Fibroblast of skin of right quadriceps (primary cell): ENCODE measurements at places on chromosomes 2 and 18.

- DNase-seq = no peak
Observed at GRCh38 chr2:68861330-68861729, 9.9 kb downstream of the BMP10 start.

DNA sequence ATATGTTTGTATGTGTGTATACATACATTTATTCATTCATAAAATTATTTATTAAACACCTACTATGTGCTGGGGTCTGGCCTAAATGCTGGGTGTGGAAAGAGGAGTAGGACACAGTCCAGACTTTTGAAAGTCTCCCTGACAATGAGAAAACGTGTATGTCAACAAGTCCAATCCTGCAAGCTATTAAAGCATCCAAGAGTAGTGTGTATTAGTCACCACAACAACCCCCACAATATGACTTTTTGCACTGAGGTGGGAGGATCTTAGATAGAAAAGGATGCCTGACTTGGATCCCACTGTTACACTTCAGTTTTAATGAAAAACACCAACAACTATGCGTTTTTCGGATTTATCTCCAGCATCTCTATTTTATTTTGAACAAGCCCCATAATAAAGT is 446.4 kb downstream of the EPHA4 start:
- no peak for DNase-seq

- peak; percentile 70 for DNase-seq
Observed at GRCh38 chr2:165114346-165114939, 89.4 kb downstream of the SCN3A start.

- DNase-seq = no peak
Observed at GRCh38 chr2:16012626-16013358, 72.4 kb downstream of the MYCN start.

GRCh38 chr2:149422991-149423338 is 92.6 kb downstream of the LYPD6 start:
- no peak for DNase-seq

DNA sequence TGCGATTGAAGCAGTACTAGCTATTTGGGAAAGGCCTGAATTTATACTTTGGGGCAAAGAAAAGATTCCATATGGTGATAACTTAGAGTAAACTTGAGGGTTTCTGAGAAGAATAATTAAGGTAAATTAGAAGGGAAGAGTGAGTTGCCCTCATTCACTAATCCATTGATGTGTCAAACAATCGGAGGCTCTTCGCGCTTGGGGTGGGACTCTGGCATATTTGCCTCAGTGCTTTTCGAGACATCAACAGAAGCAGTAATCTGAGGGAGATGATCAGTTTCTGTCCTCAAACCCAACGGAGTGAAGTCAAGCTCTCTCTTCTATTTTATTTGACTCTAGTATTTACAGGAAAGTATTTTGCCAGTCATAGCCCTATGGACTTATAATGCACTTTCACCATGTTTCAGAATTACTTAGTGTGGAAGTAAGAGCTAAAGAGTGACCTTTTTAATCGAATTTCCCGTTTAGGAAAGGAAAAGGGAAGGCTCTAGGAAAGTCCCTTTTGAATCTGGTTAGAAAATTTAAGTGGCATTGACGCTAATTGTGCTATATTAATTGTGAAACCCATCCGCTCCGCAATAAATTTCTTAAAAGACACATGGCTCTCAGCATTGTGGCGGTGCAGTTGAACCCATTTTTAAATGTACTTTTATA is 1.3 kb downstream of the RAB10 start:
- no peak for DNase-seq

DNA sequence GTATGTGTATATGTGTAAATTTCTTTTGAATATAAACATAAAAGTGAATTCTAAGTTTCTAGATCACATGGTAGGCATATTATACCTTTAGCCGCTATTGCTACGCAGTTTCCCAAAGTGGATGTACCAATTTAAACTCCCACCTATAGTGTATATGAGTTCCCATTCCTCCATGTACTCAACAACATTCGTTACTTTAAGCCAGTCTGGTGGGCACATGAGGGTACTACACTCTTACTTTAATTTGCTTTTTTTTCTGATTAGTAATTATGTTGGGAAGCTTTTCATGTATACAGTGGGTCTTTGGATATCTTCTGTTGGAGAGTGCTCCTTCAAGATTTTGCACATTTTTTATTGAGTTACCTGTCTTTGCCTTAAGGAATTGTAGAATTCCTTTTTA is 683.8 kb downstream of the ERBB4 start:
- no peak for DNase-seq

DNA sequence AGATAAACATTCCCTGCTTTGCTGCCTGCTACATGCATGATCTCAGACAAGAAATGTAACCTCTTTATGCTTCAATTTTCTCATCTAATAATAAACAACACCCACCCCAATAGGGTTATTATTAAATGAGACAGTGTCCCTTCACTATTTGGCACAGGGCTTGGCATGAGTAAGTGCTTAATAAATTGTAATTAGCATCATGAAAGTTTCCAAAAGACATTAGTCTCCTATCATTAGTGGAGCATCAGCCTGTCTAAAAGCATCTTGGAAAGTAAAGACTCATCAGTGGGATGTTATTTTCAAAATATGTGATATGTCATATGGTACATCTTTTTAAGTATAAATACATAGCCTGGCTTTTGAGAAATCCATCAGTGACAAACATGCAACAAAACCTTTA is 275.0 kb downstream of the ZEB2 start:
- DNase-seq = no peak

GRCh38 chr2:199806179-199806578 is 44.8 kb downstream of the FTCDNL1 start:
- DNase-seq = no peak

DNA sequence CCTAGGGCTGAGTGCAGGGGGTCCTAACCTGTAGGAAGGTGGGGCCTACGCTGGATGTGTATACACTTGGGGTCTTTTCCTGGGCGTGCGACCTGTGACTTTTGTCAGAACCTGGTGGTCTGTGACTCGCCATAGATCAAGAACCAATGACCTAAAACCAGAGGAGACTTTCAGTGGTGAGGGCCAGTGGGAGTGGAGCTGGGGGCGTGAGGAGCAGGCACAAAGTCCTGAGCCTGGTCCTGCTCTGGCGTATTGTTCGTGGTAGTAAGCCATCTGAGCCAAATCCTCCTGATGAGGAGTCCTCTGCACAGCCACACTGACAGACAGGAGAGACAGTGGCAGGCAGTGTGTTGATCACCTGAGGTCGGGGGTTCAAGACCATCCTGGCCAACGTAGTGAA is 8.9 kb downstream of the INPP4A start:
- no peak for DNase-seq

GRCh38 chr2:16725549-16725948 is 59.9 kb upstream of the CYRIA start:
- DNase-seq = no peak

DNA sequence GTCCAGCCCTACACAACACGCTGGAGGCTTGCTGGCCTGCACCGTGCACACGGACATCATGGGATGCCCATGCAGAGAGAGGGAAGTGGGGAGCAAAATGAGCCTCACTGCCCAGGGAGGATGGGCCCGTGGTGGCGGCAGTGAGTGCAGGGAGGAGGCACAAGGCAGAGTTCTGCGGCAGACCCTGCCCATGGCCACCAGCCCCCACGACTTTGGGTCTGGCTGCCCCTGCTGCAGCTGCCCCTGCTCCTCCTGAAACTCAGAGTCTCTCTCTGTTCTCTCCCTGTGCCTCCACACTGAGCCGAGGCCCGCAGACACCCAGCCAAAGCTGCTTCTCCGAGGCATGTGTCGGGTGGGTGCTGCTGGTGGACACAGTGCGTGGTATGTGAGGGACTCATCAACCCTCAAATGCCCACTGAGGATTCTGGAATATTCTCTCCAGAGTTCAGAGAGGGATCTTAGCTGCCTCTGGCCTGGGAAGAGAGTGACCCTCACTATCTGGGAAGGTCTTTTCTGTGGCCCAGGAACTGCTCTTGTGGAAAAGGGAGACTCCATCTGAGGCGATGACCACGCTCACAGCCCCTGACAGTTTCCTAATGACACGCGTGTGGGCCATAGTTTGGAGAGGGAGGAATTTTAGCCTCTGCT is 45.1 kb upstream of the HPCAL1 start:
- DNase-seq = no peak

DNA sequence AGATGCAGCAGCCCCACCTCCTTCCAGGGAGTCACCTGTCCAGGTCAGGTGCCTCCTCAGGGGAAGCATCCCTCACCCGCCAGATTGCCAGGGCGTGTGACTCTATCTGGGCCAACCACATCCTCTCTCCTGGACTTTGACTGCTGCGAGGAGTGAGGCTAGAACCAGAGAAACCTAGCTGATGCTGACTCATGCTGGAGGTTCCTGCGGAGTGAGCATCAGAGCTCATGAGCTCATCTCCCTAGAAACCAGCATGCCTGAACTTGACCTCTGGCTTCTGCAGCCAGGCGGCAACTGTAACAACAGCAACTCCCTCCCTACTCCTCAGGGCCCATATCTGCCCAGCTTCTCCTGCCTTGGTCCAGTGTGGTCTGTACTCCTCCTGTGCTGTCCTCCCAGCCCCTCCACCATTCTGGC is 28.3 kb upstream of the NT5DC4 start:
- peak; percentile 87 for DNase-seq

GRCh38 chr2:180662941-180663471 is 317.4 kb upstream of the UBE2E3 start:
- DNase-seq = peak; percentile 72

DNA sequence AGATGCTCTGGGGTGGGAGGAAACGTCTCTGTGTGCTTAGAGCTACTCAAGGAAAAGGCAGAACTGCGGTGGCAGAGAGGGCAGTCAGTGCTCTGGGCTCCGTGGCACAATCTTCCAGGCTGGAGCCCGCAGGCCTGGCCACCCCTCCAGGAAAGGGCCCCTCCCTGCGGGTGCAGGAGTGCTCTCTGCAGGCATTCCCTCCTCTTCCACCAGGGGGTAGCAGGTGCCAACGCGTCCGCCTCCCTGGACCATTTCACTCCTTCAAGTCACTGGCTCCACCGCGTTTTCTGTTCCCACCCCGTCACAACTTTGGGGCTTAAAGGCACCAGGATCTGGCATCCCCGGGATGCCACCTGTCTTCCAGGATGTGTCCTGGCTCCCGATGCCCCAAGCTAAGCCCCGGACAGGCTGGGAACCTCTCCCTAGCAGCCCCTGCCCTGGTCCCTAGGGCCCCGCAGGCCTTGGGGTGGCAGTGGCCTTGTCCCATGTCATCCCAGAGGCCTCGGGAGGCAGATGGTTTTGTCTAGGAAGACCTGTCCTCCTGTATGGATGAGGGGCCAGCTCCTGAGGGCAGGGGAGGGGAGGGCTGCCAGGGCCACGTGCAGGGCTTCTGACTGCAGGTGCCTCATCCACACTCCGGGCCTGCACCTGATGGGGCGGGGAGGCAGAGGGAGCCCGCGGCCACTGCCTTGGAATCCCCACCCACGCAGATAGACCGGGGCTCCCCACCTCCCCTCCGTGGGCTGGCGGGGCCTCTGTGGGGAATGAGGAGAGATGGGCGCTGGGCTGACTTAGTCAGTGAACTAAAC is 26.4 kb downstream of the KCNIP3 start:
- DNase-seq = no peak

GRCh38 chr2:202072737-202073401 is at the start of gene KIAA2012:
Gene KIAA2012, plus strand, starts transcription at chr2:202073255. Its CDS starts 373 bp downstream, at chr2:202073628.
- DNase-seq = no peak

DNA sequence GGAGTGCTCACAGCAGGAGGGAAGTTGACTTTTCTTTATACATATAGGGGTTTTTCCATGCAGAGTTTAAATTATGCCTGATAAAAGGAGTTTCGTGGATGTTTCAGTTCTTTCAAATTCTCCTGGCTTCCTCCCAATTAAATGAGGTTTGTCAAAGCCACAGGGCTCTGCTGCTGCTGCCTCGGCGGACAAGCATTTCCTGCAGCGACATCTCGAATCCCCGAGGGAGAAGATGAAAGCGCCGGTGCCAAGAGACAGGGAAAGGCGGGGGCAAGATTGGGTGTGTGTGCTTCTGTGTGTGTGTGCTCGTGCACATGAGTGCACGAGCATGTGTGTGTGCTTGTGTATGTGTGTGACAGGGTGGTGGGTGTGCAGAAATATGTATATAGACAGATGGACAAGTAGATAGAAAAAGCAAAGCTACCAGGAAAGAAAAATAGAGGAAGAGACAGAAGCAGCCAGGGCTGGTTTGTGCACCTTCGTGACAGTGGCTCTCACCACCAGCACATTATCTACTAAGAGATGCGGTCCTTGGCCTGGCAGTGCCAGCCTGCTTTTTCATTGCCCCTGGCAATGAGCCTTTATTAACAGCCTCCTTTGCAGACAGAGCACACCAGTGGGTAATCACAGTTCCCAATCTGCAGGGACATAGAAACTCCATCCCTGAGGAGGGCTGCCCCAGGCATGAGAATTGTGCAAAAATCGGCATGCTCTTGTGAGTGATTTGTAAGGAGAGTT is 76.2 kb downstream of the CDK15 start:
- DNase-seq = peak; percentile 87

DNA sequence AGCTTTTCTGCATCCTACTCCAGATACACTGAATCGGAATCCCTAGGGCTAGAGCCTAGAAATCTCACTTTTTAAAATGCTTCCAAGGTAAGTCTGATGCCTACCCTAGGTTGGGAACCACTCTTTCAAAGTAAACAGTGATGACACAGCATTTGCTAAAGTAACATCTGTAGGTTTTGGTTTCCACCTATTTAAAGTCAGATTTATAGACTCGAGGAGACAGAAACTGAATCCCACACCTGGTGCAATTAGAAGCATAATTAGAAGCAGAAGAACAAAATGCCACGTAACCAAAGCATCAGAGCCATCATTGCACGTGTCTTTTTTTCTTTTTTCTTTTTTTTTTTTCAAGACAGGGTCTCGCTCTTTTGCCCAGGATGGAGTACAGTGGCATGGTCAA is 40.9 kb downstream of the PDK1 start:
- DNase-seq = no peak

DNA sequence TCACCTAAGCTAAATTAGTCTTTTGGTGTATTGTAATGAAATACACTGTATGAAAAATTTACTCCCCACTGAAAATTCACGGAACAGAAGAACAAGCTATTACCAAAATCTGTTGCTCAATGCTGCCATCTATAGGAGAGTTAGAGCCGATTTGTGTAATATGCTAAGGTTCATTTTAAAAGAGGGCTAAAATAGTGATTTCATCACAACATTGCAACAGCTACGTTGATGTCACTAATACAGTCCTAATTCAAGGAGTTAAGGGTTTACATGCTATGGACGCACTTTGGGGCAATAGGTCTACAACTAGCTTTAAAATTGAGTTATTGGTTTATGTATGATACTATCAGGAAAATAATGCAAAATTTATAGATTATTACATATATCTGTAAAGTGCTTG is 3.0 kb upstream of the IRS1 start:
- peak; percentile 83 for DNase-seq

- DNase-seq = no peak
Observed at GRCh38 chr2:126518196-126518595, 137.8 kb upstream of the GYPC start.

DNA sequence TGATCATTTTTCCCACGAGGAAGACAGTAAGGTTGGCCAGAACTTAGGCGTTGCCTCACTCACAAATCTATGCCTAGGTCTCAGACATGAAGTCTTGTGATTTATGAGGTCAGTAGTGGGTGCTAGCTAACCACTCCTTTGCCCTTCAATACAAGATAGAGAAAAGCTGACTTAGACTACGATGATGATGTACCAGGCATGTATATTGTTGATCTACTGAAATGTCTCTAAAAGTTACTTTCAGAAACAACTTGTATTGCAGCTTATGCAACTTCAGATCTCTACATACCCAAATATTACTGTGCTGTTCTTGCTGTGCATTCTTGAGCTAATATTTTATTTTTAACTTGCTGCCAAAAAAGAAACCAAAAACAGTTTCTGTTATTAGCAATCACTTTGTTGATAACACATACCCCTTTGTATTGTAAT is 30.6 kb downstream of the MAPRE2 start:
- no peak for DNase-seq
